HAP-1 (cell line): ENCODE measurements at places on chromosomes 5 and 9.
A peak's percentile ranks its signal among the peaks of the same experiment; 100 is the strongest.

DNA sequence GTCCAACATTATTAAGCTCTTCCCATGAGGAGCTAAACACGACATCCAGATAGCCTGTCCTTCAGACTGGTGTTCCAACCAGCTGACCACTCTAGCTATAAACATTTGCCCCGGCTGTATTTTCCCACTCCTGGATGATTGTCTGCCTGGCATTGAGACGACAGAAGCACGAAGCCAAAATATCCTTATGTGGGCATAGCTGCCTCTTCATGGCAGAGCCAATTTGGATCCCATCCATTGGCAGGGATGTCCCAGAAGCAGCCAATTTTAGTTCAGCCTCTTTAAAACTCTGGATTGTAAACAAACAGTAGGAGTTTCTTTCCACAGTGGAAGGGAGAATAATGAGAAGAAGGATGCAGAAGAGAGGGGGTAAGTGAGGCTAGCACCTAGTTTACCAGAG is 507.6 kb downstream of the CETN3 start:
- no peak for DNase-seq

GRCh38 chr9:7318920-7319319 is 480.7 kb downstream of the DMAC1 start:
- DNase-seq, result no peak

GRCh38 chr5:72363166-72363802 is 43.1 kb downstream of the PTCD2 start:
- peak; percentile 57 for DNase-seq

- DNase-seq, result no peak
These were observed 183.1 kb downstream of the TRIO start for GRCh38 chr5:14326035-14326903.

- peak; percentile 50 for DNase-seq
These were observed 38.8 kb upstream of the ANXA2R start for GRCh38 chr5:43078956-43079355.
